ENCODE measurements at places on chromosomes 13 and 19. TPM values are rescaled to one million over a fixed set of nuclear protein-coding genes. Genes with fewer than 3 reads are reported as not detected.
A peak's percentile ranks its signal among the peaks of the same experiment; 100 is the strongest.

Gene WDR88
- 0.83 TPM for polyA plus RNA-seq

Gene REEP6
- polyA plus RNA-seq = 31.5 TPM

Gene PODNL1
- 1.6 TPM for polyA plus RNA-seq

Gene CLC
- 2.0 TPM for polyA plus RNA-seq

Gene GAPDHS
- polyA plus RNA-seq = not detected

Gene PCDH17
- 18.2 TPM for polyA plus RNA-seq

Gene CBY2
- 1.2 TPM for polyA plus RNA-seq

Gene WTIP
- polyA plus RNA-seq = 33.0 TPM

Gene CLIP3
- polyA plus RNA-seq = 58.3 TPM

- DNase-seq = no peak
Measured at GRCh38 chr13:63093907-63094469, 1678.3 kb upstream of the PCDH20 start.

DNA sequence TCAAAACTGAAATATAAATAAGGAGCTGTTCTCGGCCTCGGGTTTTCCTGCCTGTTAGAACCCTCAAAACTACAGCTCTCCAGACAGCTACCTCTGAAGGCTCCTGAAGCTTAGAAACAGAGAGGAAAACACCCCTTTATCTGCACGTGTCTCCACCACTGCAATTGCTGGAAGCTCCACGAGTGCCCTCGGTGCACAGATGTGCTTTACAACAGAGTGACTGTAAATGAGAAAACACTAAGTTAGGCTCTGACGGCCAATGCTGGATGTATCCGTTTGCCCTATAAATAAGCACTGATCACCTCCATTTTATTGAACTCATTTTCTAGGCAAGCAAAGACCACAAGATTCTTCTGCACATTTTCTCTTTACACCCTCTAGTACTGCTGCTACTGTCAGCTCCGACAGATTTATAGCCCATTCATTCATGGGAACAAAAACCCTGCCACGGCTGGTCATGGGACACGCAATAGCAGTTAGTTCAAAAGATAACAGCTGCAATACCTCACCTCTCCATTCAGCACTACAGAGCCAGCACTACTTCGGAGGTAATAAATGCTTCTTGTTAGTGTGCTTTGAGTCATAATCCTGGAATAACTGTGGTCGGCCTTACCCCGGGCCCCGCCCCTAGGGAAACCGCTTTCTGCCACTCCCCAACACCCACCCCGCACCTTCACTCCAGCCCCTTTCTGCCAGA lies 241.1 kb upstream of the ZNF507 start:
- peak; percentile 61 for DNase-seq

GRCh38 chr19:1069009-1069779 lies 2.2 kb downstream of the ARHGAP45 start:
- no peak for DNase-seq

- DNase-seq = no peak
Measured at GRCh38 chr13:110354715-110355473, 47.8 kb downstream of the COL4A2 start.

GRCh38 chr19:30222428-30222873 lies 149.7 kb upstream of the ZNF536 start:
- DNase-seq = no peak

GRCh38 chr19:4012975-4013634 lies 5.6 kb downstream of the PIAS4 start:
- no peak for DNase-seq

GRCh38 chr19:34645551-34645950 lies 31.4 kb downstream of the SCGB2B2 start:
- no peak for DNase-seq

DNA sequence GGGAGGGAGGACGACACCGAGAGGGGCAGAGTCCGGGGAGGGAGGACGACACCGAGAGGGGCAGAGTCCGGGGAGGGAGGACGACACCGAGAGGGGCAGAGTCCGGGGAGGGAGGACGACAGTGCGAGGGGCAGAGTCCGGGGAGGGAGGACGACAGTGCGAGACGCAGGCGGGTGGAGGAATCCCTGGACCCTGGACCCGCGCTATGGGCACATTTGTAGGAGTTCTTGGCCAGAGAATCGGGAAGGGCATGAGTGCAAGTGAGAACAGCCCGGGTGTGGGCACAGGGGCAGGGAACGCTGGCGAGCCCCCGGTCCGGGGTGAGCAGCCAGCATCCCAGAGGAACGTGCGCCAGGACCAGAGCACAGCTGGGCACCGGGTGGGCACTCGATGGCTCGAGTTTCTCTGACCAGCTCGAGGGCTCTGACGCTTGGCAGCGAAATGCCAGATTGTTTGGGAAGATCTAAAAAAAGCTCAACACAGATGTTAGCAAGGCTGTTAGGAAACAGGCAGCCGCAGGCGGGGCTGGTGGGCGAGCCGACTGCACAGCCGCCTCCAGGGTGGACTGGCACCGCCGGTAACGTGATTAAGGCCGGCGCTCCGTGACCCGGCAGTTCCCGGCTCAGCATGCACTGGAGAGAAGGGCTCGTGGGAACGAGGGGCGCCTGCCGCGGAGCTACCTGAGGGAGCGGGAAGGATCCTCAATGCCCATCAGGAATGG lies 17.9 kb upstream of the C2CD4C start:
- no peak for DNase-seq

DNA sequence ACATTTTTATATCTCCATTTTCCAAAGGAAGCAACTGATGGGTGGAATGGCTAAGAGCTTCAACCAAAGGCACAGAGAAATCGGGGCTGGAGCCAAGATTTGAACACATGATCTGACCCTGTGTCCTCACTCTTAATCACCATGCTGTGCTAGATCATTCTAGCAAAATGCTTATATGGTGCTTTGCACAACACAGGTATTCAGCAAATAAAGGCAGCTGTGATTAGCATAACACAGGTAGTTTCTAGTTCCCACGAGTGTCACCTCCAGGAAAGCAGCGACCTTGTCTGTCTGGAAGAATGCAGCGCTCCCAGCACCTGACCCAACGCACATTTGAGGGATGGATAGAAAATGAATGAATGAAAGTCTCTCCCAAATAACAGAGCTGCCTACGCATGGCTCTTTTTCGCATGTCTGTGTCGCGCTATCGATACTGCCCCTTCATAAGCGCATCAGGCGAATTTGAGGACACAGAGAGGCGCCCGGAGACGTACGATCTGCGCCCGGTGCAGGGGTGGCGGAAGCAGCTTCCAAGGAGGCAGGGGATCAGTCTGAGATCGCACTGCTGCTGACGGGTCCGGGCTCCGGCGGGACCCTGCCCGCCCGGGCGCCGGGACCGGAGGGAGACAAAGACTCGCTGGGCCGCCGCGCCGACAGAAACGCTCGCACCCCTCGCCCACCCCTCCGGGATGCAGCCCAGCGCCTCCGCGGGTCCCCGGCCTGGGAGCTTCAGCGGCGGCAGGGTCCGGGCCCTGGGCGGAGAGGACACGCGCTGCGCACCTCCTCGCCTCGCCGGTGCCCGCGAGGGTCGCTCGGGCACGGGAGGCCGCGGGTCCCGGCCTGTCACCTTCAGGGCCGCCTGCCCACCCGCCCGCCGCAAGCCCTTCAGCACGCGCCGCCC lies 609 bp downstream of the EPS15L1 start:
- DNase-seq = no peak

- no peak for DNase-seq
Measured at GRCh38 chr13:112132142-112132541, 65.2 kb downstream of the SOX1 start.

DNA sequence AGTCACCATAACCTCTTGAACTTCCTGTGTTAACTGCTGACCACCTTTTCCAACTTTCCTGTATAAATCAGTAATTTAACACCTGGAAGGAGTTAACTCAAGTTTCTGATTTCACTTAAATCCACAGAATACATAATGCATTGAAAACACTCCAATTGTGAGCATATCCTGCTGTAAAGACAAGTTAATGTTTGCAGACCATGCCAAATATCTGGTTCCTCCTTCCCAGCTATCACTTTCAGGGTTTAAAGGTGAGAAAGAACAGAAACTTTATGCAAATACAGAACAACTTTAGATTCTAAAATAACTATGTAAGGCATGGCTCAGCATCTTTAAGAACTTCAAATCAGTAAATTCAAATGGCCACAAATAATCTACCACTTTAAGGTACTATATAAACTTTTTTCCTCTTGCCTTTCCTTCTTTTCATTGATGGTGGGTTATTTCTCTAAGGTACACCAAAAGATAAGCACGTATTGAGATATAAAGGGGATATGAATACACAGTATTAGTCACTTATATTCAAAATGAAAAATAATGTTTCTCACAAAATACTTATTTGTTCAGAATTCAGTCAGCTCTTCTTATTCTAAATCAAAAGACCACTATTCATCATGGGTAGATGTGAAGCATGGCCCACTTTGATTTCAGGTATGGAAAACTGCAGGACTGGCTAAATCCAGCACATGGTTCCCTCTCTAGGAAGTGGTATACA lies 6.6 kb upstream of the TPTE2 start:
- no peak for DNase-seq

GRCh38 chr19:46159418-46160232 lies 11.6 kb downstream of the IGFL2 start:
- peak; percentile 3 for DNase-seq

DNA sequence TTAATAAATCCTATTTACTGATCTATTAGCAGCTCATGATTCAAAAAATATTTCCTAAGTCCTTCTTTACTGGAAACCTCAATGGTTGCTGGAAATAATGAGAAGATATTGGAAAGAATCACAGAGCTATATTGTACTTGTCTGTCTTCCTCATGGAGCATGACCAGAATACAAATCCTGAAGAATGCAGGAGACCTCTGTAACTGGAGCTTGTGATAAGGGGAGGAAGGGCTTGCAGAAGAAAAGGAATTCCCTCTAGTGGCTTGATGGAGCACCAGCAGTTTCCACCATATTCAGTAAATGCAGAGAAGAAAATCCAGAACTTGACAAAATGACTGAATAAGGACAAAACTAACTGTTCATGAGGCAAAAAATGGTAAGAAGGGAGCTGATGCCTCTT lies 1333.1 kb downstream of the EFNB2 start:
- DNase-seq = peak; percentile 10

DNA sequence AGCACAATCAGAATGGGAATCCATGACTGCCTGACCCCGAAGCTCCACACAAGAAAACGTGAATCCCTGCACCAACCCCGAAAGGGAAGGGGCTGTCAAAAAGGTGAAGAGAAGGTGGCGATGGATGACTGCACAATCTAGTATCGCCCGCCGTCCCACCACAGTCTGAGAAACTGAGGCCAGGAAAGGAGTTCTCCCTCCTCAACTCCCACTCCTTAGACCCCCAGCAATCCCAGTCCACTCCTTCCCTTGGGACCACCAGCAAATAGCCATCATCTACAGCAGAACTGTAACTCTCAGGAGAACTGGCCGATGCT lies 451 bp downstream of the NOSIP start:
- DNase-seq = no peak

- no peak for DNase-seq
Measured at GRCh38 chr19:43518051-43518450, 8.9 kb downstream of the ETHE1 start.

- no peak for DNase-seq
Measured at GRCh38 chr19:2976609-2977000, 759 bp upstream of the TLE6 start.

- DNase-seq = no peak
Measured at GRCh38 chr19:5983367-5983955, 5.5 kb upstream of the RANBP3 start.

DNA sequence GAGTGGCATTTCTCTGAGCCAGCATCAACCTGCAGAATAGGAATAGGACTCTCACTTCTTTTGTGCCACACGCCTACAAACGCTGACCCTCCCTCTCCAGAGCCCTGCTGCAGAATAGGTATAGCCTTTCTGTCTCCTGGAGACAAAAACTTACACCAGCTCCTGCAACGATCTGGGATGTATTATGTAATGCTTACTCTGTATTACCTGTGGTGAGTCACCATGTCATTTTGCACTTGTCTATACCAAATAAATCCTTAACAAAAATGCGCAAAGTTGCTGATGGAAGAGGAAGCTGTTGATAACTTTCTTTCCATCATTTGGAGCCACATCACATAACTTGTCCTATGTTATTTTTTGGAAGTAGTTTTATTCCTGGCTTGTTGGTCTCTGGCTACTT lies 155.8 kb upstream of the FNDC3A start:
- DNase-seq = no peak

DNA sequence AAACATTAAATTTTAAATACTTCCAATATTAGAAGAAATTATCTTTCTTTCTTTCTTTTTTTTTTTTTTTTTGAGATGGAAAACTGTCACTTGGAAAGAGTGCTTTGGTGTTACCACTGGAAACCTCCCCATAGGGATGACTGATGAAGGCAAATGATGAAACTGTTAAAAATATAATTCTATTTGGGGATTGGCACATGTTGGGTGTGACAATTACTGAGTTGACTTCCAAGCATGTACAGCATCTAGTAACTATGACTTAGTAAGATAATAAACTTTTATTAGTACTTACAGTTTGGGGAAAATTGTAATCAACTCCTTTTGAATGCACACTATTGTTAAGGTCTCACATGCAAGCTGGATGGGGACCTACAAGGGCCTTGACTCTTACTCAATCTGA lies 592.5 kb downstream of the KCTD12 start:
- DNase-seq = no peak

DNA sequence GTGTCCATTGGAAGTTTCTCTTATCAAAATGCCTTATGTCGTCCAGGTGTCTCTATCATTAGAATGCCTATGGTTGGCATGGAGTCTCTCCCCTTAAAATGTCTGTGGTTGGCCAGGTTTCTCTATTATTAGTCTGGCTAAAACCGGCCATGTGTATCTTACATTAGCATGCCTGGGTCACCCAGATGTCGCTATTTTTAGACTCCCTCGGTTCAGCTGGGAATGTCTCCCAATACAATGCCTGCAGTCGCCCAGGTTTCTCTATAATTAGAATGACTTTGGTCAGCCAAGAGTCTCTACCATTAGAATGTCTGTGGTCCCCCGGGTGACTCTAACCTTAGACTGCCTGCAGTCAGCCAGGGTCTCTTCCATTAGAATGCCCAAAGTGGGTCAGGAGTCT lies 1536.1 kb downstream of the UQCRFS1 start:
- DNase-seq = no peak

- DNase-seq = no peak
Measured at GRCh38 chr13:40776232-40776631, 5.2 kb upstream of the MRPS31 start.

DNA sequence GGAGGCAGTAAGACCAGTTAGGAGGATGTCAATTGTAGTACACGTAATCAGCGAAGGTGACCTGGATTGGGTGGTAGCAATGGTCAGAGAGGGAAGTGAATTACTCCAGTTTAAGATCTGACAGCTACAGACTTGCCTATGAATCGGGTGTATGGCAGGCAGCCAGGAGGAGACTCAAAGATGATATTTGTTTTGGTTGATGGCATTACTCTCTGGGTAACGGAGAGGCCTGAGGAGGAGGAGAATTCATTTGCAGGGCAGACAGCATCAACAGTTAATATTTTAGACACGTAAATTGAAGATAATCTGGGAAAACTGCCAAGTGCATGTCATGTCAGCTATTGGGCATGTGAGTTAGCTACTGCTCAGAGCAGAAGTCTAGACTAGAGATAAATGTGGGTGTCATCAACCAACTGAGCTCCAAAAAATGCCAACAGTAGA lies 109.2 kb downstream of the SGCG start:
- DNase-seq = no peak

DNA sequence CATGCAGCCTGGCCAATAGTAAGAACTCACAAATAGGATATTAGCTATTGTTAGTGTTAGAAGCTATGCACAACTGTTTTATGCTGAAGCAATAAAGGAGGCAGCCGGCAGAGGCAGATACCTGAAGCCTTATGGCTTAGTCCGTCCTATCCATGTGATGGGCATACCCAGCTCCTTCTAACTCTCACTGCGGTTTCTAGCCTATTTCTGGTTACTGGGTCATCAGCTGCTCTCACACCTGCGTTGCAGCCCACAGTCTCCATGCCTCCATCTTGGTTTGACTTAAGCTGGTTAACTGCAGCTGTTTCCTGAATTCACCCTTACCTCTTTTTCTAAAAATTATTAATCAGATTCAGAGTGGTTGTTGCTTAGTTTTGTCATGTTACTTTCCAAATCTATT lies 40.5 kb upstream of the CNMD start:
- no peak for DNase-seq

Data from right renal pelvis (tissue), 4 donors.